ENCODE measurements at places on chromosomes 2 and 18.

DNA sequence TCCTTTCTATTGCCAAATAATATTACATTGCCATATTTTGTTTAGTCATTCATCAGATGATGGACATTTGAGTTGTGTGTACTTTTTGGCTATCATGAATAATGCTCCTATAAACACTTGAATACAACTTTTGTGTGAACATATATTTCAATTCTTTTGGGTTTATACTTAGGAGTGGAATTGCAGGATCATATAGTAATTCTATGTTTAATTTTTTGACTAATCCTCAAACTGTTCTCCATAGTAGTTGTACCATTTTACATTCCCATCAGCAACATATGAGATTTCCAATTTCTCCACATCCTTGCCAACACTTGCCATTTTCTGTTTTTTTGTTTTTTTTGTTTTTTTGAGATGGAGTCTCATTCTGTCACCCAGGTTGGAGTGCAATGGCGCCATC lies 87.2 kb downstream of the B3GNT2 start:
- DNase-seq, result no peak

DNA sequence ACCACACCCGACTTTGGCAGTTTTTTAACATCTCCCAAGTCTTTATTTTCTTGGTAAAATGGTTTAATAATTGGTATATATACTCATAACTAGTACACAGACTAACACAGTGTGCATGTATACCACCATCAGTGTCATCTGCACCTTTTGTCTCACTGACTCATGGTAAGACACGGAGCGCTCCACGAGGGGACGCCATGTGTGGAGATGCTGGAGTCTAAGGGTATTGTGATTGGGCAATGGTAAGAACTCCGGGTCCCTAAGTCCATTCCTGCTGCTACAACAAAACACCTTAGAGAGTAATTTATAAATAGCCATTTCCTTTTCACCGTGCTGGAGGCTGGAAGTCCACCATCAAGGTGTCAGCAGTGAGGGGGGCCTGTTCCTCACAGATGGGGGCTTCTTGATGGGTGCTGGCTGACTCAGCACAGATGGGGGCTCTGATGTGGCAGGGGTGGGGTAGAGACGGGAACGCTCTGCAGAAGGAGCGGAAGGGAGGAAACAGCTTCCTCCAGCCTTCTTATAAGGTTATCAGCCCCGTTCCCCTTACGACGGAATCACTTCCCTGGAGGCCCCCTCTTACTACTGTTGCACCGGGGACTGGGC lies 42.0 kb upstream of the EDAR start:
- no peak for DNase-seq

DNA sequence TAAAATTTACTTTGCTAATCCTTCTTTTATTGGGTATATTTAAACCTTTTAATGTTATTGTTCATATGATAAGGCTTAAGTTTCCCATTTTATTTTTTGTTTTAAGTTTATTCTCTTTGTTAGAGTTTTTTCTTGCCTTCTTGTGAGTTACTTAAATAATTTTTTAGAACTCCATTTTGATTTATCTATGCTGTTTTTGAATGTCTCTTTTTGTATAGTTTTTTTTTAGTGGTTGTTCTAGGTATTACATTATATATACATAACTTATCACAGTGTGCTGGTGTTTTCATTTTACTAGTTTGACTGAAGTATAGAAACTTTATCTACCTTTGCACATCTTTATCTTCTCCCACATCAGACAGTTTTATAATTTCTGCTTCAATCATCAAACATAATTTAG lies 49.4 kb upstream of the TGFA start:
- no peak for DNase-seq

DNA sequence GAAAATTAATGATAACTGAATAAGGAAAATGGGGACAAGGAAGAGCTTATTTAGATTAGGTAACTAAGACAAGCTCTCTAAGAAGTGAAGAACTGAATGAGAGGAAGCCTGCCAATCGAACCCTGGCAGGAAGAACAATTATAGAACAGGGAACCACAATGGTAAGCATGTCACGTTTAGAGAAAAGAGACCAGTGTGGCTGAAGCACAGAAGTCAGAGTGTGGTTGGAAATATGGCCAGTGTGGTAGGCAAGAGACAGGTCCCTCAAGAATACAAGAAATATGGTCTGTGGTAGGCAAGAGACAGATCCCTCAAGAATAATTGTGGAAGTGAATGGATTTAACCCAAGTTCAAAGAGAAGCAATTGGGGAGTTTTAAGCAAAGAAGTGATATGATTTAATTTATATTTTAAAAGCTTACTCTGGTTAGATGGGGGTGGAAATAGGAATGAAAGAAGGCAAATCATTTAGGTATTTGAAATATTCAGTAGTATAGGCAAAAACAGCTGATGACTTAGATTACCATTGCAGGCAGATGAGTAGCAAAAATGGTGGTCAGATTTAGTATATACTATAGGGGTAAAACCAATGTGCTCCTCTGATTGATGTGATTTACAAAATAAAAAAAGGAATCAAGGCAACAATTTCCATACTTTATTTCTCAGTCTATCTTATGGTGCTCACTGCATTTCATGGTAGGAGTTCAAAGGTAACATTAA lies 38.8 kb upstream of the ERMN start:
- no peak for DNase-seq

- DNase-seq, result no peak
Measured at GRCh38 chr2:137674991-137675390, 289.3 kb upstream of the HNMT start.

DNA sequence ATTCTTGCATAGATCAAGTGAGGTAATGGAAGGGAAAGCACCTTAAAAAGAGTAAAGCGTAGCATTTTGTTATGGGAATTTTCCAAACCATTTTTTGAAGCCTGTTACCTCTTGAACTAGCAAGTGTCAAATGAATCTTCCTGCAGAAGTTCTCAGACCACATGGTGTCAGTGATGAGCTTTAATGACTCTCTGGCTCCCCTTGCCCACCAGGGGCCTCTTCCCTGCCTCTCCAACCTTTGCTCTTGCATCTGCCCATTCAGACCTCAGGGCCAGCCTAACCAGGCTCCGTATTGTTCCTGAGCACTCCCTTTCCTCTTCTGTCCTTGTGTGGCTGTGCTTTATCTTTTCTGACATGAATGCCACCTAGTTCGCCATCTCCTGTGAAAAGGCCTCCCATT lies 155.9 kb downstream of the DIS3L2 start:
- DNase-seq, result no peak

GRCh38 chr2:231960810-231961348 lies 634 bp upstream of the DIS3L2 start:
- DNase-seq, result no peak

- peak; percentile 56 for DNase-seq
Measured at GRCh38 chr2:9666306-9666705, 35.5 kb upstream of the YWHAQ start.

DNA sequence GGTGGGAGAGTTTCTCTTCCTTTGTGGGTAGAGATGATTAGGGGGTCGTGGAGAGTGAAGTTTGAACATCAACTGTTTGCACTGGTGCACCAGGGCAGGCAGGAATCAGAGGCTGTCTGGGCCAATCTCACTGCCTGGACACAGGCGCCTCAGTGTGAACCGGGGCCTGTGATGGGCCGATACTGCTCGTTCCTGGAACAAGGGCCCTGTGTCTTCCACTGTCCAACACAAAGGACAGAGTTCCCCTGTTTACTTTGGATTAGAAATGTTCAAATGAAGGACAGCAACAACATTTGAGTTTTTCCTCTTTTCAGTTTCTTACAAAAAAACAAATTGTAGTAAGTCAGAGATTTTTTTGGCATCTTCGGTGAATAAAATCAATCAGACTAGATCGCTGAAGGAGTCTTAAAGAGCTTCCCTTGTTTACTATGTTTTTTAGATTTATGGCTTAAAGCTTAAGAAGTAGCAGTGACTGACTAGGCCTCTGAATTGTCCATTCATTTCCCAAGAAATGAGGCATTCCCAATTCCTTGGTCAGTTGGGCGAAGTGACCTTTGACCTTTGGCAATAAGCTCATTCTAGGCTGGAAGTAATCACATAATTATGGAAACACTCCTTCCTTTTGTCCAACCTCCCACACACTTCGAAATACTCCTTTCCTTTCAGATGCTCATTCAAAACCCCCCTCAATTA lies 11.6 kb upstream of the TGFA start:
- no peak for DNase-seq

- DNase-seq, result no peak
Measured at GRCh38 chr18:55064760-55065159, 105.5 kb upstream of the CCDC68 start.

GRCh38 chr18:70194227-70194890 lies 11.1 kb downstream of the RTTN start:
- DNase-seq, result no peak

GRCh38 chr2:142347751-142348150 lies 216.9 kb upstream of the LRP1B start:
- no peak for DNase-seq

DNA sequence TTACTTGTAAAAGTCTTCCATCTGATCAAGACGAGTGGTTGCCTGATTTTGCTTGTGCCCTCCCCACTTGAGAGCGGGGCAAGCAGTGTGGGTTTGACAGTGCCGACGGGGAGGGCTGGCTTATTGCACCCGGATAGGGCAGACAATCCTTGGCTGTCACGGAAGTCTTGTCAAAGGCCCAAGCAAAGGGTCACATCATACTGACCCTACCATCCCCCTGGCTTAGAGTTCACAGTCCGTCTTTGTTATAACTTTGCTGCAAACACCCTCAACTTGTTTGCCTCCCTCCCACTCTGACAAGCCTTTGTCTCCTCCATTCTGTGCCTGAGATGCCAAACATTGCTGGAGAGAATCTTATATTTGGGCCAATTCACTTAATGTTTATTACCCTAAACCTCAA lies 165.9 kb upstream of the MSH6 start:
- DNase-seq, result no peak

GRCh38 chr18:73923866-73924265 lies 223.8 kb downstream of the FBXO15 start:
- DNase-seq, result no peak

GRCh38 chr2:108560895-108561530 lies 26.7 kb downstream of the LIMS1 start:
- DNase-seq, result no peak

- DNase-seq, result peak; percentile 37
Measured at GRCh38 chr2:44793322-44793870, 148.1 kb upstream of the SIX3 start.

- DNase-seq, result no peak
Measured at GRCh38 chr2:186827862-186828492, 21.0 kb downstream of the ZSWIM2 start.

DNA sequence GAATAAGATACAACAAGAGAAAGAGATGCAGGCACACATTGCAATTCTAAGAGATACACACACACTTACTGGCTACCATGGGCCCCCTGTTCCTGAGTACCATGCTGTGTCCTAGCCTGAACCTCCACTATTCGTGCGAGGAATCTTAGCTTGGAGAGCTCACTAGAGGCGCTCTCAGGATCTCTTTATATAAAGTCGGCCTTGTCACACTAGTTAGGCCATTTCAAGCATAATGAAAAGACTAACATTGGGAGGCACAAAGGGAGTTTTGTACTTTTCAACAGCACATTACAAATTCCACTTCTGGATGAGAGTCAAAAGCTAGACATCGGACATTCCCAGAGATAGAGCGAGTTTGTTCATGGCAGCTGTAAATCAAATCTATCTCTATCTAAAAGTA lies 365.2 kb downstream of the DSEL start:
- no peak for DNase-seq

DNA sequence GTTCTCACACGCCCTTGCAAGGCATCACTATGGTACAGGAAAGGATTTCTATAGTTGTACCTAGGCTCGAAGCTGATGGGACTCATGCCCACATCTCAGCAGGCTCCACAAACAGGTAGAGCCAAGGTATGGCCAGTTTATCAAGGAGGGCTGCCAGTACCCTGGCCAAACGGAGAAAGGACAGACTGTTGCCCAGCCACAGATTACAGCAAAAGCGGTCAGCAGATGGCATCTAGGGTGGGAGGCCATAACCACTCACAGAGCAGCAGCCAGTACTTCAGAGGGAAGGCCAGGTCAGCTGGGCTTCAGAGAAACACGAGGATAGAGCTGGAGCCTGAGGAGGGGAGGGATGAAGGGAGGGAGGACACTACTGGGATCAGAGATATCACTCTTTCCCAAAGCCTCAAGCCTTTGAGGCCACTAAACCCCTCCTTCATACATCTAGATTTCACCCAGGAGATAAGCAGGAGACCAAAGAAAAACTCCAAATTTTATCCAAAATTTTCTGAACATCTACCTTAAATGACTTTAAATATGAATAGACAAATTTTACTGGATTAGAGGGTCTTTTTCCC lies 904.2 kb upstream of the NXPH2 start:
- DNase-seq, result no peak

GRCh38 chr18:11411048-11411447 lies 198.3 kb upstream of the SLC35G4 start:
- peak; percentile 53 for DNase-seq

- DNase-seq, result no peak
Measured at GRCh38 chr2:217842017-217842416, 160.8 kb downstream of the TNS1 start.

GRCh38 chr2:240397924-240398645 lies 37.4 kb upstream of the GPC1 start:
- peak; percentile 8 for DNase-seq

- DNase-seq, result no peak
Measured at GRCh38 chr2:85409845-85410583, at the start of gene CAPG. Gene CAPG, minus strand, starts transcription at chr2:85410366. Its CDS starts 8,221 bp downstream, at chr2:85402145.

DNA sequence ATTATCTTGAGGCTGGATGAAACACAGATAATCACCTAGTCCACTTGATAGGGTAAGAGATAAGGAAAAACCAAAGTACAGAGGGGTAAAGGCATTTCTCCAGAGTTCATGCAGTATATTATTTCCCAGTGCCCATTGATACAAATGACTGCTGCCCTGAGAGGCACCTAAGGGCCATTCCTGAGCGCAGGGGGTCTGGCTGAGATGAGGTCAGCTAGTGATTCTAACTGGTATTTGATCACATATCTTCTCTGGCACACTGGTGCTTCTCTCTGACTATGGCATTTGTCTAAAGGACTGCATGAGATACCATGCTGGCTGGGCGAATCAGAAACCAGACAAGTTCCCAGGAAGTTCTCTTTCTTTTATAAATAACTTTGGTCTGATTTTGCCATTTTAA lies 73.3 kb upstream of the TFCP2L1 start:
- no peak for DNase-seq

GRCh38 chr2:191051825-191052778 lies 38.1 kb upstream of the STAT1 start:
- peak; percentile 79 for DNase-seq

GRCh38 chr2:28088970-28089369 lies 198.4 kb downstream of the BABAM2 start:
- DNase-seq, result peak; percentile 63

DNA sequence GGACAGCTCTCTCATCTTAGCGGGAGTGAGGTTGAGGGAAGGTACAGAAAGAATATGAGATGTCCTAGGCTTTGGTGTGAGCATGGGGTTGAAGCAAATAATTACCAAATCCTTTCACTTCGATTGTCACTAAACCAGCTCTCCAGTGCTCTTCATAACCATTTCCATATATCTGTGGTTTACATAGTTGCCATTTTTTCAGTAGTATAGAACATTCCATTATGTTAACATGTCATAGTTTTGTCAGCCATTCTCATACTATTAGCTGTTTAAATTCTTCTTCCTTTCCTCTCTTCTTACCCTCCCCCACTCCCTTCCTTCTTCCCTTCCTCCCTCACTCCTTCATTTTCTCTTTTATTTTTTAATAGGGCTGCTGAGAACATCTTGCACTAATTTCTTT lies 205.9 kb downstream of the BABAM2 start:
- no peak for DNase-seq

GRCh38 chr2:103007086-103007485 lies 245.3 kb downstream of the TMEM182 start:
- no peak for DNase-seq
